ENCODE measurements at places on chromosomes 7 and 10. TPM values are rescaled to one million over a fixed set of nuclear protein-coding genes. Genes with fewer than 3 reads are reported as not detected.

RFC2 gene
- 49.6 TPM for total RNA-seq

CCDC172 gene
- total RNA-seq: not detected

- no peak for DNase-seq
These were observed 4.6 kb downstream of the BMI1 start for GRCh38 chr10:22325272-22326144.

GRCh38 chr7:103065667-103066066 lies 8.9 kb downstream of the FBXL13 start:
- no peak for DNase-seq

CAMK2B gene
- total RNA-seq: not detected

GRCh38 chr10:43686414-43686813 lies 37.7 kb upstream of the ZNF32 start:
- no peak for DNase-seq

- DNase-seq: no peak
These were observed 777 bp downstream of the BICC1 start for GRCh38 chr10:58513188-58514110.

GRCh38 chr10:97898429-97898828 lies 48.8 kb downstream of the GOLGA7B start:
- DNase-seq: no peak

GRCh38 chr10:132224343-132225072 lies 37.8 kb downstream of the DPYSL4 start:
- DNase-seq: no peak
